ENCODE measurements at places on chromosomes 6 and 20.

GRCh38 chr6:38192487-38192886 lies 373.0 kb downstream of the ZFAND3 start:
- no peak for DNase-seq

- DNase-seq = no peak
These were observed 37.7 kb downstream of the FOXO3 start for GRCh38 chr6:108598305-108598863.

- peak; percentile 78 for DNase-seq
These were observed 109.3 kb upstream of the MTHFD1L start for GRCh38 chr6:150756173-150756572.

DNA sequence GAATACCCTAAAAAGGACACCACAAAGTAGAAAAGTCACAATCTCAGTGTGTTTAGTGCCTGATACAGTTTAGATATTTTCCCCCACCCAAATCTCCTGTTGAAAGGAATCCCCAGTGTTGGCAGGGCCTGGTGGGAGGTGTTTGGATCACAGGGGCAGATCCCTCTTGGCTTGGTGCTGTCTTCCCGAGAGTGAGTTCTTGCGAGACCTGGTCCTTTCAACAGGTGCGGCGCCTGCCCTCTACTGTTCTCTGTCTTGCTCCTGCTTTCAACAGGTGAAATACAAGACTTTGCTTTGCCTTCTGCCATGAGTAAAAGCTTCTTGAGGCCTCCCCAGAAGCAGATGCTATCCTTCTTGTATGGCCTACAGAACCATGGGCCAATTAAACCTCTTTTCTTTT lies 534.3 kb upstream of the NRSN1 start:
- DNase-seq = no peak

DNA sequence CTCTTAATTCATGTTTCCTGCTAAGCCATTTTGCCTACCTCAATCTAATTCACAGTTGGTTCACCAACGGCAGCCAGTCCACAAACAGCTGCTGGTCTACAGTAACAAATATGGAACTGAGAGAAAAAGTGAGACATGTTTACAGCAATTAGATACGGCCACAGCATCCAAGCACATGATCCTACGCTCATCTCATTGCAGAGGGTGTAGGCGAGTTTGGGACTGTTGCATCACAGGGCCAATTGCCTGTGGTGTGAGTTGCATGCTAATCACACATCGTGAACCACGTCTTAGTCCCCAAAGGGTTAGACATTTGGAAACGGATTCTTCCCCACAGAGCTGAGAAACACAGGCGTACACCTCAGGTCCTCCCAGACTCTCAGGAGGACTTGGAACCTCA lies 166.9 kb downstream of the EYA2 start:
- no peak for DNase-seq

DNA sequence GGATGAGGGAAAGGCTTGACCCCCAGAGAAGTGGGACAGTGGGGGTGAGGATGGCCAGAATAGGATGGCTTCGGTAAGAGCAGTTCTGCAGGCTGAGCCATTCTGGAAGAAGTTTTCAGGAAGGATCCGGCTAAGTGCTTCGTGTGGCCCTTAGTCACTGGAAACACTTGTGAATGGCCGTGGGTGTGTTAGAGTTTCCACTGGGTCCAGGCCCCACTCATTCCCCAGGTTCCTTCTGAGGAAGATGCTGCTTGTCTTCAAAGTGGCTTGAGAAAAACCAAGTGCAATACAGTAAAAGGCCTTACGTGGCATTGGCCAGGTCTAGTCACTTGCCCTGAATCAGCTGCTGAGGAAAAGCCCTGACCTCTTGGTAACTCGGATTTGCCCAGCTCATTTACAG lies 27.9 kb downstream of the MANBAL start:
- DNase-seq = no peak

- DNase-seq = no peak
These were observed 176.4 kb downstream of the SAMD5 start for GRCh38 chr6:147684906-147685305.

DNA sequence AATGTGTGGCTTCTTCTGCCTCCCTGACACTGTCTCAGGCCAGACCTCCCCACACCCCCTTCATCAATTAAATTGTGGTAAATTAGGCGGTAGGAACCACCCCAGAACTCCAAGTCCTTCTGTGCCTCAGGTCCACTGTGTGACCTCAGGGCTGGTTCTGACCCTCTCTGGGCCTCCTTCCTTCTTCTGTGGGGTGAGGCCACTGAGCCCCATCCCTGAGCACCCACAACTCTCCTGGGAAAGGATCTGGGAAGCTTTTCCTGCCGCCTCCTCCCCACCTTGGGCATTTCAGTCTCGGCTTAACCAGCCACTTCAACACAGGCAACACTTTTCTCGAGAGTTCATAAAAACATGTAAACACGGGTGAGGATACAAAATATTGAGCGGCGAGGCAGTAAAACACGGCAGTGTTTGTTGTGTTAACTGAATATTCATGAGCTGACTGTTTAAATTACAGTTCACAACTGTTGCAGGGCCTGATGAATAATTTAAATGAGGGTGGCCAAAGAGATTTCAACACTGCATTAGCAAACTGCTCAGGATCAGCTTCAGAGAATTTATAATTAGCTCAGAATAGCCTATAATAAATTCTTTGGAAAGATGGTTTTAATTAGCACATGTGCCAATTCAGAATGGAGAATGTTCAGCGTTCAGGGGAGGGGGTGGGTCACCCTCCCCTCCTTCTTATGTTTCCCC lies 112.1 kb downstream of the TOX2 start:
- no peak for DNase-seq

DNA sequence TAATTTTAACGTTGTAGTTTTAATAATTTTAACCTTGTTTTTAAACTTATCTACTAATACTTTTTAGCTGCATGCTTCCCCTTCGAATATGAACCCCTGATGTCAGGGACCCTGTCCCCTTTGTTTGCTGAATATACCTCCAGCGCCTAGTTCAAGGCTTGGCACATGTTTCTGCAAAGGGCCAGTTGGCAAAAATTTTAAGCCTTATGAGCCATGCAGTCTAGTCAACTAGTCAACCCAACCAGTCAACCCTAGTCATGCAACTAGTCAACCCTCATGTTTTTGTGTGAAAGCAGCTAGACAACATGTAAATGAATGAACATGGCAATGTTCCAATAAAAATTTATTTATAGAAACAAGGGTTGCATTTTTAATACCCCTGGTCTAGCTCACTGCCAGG lies 119.8 kb downstream of the BCAS1 start:
- no peak for DNase-seq

- DNase-seq = peak; percentile 80
These were observed 1.8 kb downstream of the GJA1 start for GRCh38 chr6:121436960-121437850.

- no peak for DNase-seq
These were observed 4.4 kb downstream of the MYB start for GRCh38 chr6:135185483-135185882.

- no peak for DNase-seq
These were observed 9.2 kb downstream of the CYB5R4 start for GRCh38 chr6:83868639-83869038.

DNA sequence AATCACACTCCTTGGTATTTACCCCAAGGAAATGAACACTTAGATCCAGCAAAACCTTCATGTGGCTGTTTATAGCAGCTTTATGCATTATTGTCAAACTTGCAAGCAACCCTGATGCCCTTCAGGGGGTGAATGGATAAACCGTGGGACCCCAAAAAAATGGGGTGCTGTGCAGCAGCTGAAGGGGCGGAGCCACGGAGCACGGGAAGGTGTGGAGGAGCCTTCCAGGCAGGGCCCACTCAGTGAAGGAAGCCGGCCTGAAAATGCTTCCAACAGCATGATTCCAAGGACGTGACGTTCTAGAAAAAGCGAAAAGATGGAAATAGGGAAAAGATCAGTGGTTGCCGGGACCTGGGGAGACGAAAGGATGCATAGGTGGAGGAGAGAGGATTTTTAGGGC lies 25.6 kb upstream of the FRMD1 start:
- no peak for DNase-seq

DNA sequence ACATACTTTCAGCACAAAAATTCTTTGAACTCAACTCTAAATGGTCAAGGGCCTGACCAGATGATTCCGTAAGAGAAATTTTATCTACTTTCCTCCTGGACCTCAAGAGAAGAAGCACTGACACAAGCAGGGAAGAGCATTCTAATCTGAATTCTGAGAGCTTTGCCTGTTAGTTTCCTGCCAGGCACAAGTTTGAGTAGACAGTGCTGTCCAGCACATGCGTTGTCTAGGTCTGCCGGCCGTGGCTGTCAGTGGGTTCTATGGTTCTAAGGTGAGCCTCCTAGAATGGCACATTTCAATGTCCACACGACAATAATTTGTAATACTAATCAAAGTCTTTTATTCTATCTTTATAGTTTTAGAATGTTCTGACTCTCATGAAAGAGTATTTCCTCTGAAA lies 91.9 kb downstream of the RFPL4B start:
- DNase-seq = no peak

DNA sequence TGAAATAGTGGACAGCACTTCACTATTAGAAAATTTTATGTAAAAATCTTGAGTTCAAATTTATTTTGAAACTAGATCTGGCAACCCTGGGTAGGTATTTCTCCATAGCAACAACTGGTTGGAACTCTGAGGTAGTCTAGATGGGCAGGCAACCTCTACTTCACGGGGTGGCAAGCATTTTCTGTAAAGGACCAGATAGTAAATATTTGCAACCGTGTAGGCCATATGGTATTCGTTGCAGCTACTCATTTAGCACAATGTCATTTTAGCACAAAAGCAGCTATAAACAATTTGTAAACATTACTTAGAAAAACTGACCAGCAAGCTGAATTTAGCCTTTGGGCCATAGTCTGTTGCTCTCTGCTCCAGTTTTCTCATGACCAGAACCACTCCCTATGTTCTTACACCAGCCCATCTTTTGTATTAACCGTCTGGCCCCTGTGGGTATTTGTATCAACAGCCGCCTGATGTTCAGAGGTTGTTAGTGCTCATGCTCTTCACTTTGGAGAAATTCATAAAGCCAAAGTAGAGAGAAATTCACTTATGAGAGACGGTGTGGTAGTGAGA lies 29.2 kb downstream of the LGSN start:
- DNase-seq = no peak

DNA sequence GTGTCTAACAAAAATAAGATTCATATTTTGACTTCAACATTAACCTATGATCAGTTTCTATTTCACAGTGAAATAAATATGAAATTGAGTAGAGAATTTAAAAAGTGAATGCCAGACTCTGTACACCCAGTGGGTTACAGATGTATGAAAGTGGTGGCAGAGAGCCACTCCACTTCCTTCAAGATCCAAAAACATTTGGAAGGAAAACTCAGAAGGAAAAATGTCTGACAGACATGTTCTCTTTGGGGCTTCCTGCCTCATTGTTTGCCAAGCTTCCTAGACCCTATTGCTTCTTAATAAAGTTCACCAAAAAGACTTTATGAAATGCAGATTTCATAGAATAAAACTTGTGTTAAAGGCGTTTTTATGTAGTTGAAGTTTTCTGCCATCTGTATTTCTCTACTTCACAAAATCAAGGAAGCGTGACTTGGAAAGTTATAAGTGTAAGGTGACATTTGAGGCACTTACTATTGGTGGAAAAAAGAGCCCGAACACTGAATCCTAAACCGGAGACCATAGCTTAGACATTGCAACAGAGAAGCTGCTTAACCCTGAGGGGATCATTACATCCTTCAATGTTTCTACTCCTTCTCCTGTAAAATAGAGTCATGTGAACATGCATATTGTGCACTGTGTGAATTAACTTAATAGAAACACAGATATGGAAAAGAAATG lies 12.8 kb downstream of the HMGCLL1 start:
- peak; percentile 75 for DNase-seq

DNA sequence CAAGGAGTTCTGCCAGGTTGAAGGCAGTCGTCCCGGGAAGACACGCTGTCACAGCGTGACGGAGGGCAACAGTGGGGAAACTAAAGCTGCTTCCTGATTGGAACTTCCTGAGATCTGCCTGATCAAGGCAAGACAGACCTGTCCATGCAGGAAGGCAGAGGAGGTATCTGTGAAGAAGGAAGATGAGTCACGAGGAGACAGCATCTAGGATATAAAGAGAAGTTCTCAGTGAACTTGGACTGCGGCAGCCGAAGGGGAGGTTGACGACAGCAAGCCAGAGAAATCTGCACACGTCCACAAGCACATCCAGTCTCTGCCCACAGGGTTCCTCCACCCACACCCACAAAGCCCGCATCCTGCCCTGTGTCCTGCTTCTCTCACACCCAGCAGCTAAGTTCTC lies 38.6 kb downstream of the PREP start:
- DNase-seq = no peak

GRCh38 chr6:137904822-137905617 lies 38.0 kb downstream of the TNFAIP3 start:
- DNase-seq = no peak

DNA sequence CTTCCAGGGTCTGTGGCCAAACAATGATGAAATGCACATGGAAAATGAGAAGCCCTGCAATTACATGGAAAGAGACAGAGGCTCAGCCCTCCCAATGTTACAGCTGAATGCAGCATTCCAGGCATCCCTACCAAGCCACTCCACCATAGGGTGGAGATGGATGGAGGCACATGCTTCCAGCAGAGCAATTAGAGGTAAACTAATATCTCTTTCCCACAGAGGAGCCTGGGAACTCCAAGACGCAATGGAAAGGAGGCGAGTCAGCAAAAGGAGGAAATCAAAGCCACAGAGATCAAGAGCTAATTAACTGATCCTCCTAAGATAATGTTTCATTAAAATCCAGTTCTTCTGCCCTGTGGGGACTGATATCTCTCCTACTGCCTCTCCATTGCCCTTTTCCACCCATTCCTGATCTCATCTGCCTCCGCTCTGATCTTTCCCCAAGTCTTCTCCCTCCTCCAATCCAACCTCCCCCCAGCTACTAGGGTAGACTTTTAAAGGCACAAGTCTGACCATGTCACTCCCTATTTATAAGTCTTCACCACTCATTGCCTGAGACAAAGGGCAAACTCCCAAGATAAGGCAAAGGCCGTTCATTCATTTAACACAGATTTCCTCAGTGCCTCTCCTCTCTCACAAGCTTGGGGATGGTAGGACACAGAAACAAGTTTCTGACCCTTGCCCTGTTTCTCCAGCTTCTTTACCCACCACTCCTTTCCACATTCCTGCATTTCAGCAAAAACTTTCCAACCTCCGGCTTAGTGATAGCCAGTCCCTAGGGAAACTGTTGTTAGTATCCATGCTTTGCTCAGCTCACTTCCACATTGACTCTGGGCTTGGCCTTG lies 14.3 kb upstream of the KCNB1 start:
- DNase-seq = no peak

GRCh38 chr6:134170844-134171243 lies 118.4 kb upstream of the SLC2A12 start:
- DNase-seq = no peak

All from muscle of arm (tissue), 14 donors.